Fibroblast of villous mesenchyme (primary cell): ENCODE measurements at places on chromosomes 6 and 20. TPM values are rescaled to one million over a fixed set of nuclear protein-coding genes. Genes with fewer than 3 reads are reported as not detected.

The CMTR1 gene
- total RNA-seq = 39.0 and 49.7 TPM in 2 replicates

The SLC17A9 gene
- total RNA-seq = 23.7 and 24.8 TPM in 2 replicates

The JPH2 gene
- total RNA-seq = 37.4 and 50.5 TPM in 2 replicates

The IMPG1 gene
- total RNA-seq = not detected in 2 replicates

The PRR18 gene
- under 0.01 TPM in 1 of 2 replicates, not detected in the other for total RNA-seq

The NMBR gene
- not detected in 2 replicates for total RNA-seq

The CBLN4 gene
- total RNA-seq = not detected in 2 replicates

The UNC93A gene
- not detected in 2 replicates for total RNA-seq

The LHFPL5 gene
- total RNA-seq = not detected in 2 replicates

The NR2E1 gene
- not detected in 2 replicates for total RNA-seq

The TAB2 gene
- 20.9 and 36.3 TPM in 2 replicates for total RNA-seq

The MDN1 gene
- 19.0 and 27.2 TPM in 2 replicates for total RNA-seq

DNA sequence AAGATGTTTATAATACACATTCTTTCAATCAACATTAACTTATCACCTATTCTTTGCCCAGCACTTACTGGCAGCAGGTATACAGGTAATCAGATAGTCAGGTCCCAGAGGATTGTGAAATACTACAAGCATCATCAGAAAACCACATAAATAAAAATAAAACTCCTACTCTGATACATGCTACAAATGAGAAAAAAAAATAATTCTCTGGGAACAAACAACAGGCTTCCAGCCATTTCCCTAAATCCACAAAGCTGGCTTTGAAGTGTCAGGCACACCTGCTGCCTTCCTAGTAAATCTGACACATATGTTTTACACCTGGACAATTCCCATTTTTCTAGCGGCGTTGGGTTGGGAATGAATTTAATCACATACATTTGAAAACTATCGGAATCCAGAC is 384.5 kb upstream of the CDH4 start:
- no peak for DNase-seq

DNA sequence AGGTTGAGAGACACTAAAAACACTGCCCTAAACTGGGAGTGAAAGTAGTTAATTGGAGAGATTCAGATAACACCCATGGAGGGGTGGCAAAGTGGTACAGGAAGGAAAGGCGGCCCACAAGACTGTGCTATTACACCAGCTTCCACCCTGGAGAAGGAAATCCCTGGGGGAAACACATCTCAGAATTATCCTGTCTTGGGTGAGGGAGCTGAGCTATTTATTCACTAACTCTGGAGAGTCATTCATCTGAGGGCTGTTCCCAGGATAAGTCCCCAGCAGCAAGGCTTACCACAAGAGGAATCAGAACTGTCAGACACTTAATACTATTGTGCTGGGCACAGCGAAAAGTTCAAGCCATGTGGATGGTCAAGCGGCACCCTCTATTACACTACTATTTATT is 9.9 kb downstream of the TBCC start:
- DNase-seq = no peak

- no peak for DNase-seq
Measured at GRCh38 chr20:44723391-44723790, 8.2 kb downstream of the CCN5 start.

DNA sequence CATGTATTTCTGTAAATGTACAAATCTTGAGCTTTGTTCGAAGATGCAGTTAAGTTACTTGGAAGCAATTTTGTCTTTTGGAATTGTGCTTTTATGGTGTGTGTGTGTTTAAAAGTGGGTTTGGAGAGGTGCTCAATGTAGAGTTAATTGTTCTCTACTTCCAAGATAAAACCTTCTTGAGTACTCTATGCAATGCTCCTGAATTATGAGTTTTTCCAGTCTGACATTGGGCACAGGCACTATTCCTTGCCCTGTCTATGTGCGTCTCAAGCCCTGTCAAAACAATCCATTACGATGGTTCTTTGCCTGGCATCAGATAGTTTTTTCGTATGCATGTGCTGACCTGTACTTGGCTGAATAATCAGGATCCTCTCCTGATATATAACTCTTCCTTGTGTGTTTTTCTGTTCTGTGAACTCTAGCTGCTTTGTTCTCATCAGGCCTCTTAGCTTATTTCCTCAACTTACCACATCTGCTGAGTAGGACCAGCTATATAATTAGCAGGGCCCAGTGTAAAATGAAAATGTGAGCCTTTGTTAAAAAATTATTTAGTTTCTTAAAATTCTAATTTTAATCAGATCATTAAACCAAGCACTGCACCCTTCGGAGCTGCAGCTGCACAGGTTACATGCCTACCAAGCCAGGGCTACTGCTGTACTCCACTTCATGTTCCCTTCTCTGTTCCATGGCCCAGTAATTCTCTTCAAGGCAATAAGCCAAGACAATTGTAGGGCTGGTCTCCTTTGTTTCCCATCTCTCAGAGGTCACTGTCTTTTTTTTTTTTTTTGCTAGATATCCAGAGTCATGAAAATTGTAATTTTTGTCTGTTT is 160.1 kb downstream of the ZFAND3 start:
- no peak for DNase-seq

DNA sequence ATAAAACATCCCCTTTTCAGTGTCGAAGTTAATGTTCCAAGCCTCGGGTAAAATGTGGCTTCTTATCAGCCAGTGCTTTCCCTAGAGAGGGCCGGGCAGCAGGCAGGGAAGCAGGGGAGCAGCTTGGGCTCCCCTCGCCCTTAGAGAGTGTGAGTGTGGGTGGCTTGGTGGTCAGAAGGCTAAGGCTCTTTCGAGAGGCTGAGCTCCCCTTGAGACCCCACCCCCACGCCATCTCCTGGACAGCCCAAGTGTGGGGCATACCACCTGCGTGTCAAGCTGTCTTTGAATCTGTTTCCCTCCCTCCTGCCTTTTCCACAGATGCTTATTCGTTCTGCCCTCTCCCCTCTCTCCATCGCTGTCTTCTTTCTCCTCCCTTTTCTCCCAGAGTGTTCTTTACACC is 95.1 kb upstream of the FOXP4 start:
- no peak for DNase-seq

GRCh38 chr6:159646116-159646515 is 46.9 kb downstream of the SOD2 start:
- no peak for DNase-seq

DNA sequence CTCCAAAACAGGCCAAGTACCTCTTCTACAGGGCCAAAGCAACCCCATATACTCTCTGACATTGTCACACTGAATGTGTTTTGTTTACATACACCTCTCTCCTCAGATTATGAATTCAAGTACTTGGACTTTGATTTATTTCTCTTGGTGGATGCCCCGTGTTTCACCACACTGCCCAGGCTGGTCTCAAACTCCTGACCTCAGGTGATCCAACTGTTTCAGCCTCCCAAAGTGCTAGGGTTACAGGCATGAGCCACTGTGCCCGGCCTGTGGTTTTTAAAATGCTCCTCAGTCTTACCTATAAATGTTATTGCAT is 16.1 kb downstream of the CSNK2A1 start:
- DNase-seq = no peak

DNA sequence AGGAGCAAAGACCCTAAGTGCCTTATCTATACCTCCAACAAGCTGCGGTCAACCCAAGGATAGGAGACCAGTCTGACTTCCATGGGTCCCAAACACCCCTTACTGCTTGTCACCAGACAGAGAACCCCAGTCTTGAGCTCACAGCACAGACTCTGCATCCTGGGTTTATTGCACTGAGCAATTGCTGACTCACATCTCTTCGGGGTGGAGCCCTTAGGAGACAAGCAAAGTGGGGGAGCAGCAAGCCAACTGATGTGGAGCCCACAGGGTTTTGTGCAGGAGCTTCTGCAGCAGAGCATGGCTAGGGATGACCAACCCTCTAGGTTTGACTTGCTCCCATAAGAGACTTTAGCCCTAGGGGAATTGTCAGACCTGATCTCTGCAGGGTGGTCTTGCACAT is 38.6 kb upstream of the EYS start:
- DNase-seq = no peak

- DNase-seq = peak; percentile 51
Measured at GRCh38 chr20:32501709-32502108, 83.4 kb downstream of the NOL4L start.

GRCh38 chr6:12720310-12720709 is 3.7 kb downstream of the PHACTR1 start:
- DNase-seq = no peak

- DNase-seq = no peak
Measured at GRCh38 chr6:97052152-97052787, 127.7 kb downstream of the KLHL32 start.

GRCh38 chr6:17907406-17908229 is 79.8 kb downstream of the KIF13A start:
- peak; percentile 99 for DNase-seq

DNA sequence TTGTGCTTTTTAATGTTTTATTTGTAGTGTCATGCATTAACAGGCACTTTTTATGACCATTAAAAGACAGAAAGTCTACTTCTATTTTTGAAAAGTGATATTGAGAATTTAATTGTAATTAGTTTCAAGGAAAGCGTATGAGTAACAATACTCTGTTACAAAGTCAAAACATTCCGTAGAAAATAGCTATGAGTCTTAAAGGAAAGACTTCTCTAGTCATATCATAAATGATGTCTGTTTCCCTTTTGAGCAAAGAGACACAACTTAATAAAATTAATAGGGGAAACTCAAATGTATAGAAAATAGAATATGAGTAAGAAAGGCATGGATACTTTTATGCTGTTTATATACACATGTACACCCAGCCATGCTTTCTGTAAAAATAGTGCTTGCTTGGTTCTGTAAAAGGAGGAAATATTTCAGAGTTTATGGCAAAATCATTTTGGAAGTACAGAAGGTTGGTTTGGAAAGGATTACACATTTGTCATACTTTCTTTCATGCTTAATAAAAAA is 107.8 kb upstream of the AHI1 start:
- DNase-seq = no peak

- DNase-seq = no peak
Measured at GRCh38 chr20:17273717-17274116, 46.9 kb downstream of the PCSK2 start.

GRCh38 chr6:125906158-125906998 is 50.2 kb upstream of the HINT3 start:
- DNase-seq = peak; percentile 62

GRCh38 chr20:49701241-49701790 is 12.4 kb downstream of the B4GALT5 start:
- no peak for DNase-seq

GRCh38 chr6:24307881-24308280 is 50.0 kb downstream of the DCDC2 start:
- DNase-seq = no peak

DNA sequence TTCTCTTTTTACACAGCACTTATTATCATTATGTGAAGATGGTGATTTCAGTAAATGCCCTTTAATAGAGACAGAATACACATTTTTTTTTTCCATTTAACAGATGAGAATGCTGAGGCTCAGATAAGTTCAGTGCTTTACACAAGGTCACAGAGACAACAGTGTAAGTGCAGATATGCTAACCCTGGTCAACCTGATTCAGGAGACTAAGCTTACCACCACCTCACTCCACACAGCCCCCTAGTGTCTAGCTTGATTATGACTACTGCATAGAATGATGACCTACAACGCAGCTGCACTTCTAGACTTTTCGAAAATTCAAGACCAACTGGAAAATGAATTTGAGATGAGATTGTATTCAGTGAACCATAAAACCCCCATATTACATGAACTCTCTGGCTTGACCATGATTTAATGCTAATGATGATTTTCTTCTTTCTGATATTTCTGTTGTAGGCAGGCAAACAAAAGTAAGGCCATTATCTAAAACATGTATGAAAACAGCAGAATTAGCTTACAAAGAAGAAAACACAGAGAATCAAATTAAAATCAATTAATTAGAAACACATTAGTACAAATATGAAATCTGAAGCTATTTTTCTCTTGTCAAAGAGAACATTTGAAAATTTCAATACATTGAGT is 212.1 kb upstream of the PHACTR1 start:
- DNase-seq = peak; percentile 11
